NCI-H82 (cell line): ENCODE measurements at places on chromosomes 4 and X.

DNA sequence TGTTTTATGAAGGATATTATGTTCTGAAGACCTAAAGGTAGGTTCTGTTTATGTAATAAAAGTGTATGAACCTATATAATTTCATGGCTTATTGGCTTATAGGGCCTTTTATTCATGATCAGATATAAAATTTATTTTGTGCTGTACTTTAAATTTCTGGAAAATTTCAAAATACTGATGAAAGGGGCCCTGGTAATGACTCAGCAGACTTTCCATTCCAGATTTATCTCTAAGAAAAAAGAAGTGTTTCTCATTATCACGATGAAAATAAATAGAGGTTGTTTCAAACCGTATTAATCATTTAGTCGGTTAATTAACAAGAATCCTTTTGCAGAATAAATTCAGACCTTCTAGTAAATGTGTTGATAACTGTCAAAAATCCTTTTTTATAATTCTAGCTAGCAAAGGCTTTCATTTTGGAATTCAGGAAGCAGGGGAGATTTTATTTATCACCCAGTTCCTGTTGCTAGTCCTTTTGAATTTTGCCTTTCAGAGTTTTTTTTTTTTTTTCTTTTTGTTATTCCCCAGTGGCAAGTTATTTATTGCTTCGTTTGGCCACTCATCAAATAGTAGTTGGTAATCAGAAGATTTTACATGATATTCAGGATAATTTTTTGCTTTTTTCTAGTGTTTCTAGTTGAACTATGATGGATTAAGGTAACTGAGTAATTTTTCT lies 5.4 kb upstream of the TAPT1 start:
- DNase-seq: no peak

- no peak for DNase-seq
Measured at GRCh38 chr4:75099321-75099720, 166.4 kb downstream of the PARM1 start.

GRCh38 chr4:89299153-89299791 lies 8.3 kb downstream of the GPRIN3 start:
- DNase-seq: peak; percentile 9

GRCh38 chr4:118346495-118346894 lies 6.3 kb downstream of the PRSS12 start:
- DNase-seq: peak; percentile 4

DNA sequence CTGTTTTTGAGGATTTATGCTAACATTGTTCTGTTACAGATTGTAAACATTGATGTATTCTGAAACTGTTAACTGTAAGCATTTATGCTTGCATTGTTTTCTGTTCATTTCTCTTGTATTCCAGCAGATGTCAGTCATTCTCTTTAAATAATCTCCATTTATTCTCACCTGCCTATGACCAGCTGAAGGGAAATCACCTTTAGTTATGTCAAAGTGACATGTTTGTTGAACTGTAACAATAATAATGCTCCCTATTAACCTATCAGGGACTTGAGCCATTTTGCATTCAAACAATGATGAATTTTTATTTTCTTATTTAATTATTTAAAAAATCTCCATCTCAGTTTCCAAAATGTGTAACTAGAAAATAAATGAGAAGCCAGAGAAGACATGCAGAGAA lies 58.0 kb downstream of the SPCS3 start:
- peak; percentile 27 for DNase-seq

DNA sequence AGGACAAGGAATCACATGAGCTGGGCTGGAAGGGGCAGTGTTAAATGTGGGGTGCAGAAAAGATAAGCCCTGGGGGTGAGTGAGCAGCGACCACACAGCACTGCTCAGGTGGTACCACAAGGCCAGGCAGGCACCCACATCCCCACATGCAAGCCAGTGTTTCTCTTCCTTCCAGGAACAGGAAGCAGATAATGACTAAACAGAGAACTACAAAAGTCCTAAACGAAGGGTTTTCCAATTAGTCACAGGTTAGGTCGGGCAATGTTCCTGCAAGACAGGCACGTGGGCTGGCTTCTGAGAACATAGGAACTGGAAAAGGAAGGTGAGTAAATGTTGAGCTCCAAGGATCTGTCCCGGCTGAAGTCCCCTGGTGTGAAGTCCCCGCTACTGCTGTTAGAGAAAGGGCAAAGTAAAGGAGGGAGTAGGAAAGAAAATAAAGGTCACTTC lies 19.5 kb downstream of the RELL1 start:
- DNase-seq: no peak

DNA sequence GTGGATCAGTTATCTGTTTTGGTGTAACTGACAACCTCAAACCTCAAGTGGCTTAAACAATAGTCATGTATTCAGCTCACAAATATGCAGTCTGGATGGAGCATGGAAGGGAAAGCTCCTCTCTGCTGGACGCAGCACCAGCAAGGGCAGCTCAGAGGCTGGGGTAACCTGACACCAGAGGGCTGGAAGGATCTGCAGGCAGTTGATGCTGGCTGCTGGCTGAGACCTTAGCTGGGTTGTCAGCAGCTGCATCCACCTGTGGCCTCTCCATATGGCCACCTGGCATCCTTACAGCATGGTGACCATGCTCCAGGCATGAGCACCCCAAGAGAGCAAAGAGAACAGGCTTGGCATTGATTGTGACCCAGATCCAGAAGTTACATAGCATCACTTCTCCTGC lies 46.7 kb downstream of the ENPP6 start:
- DNase-seq: peak; percentile 32

GRCh38 chr4:94338681-94339351 lies 3.8 kb downstream of the HPGDS start:
- no peak for DNase-seq

- peak; percentile 15 for DNase-seq
Measured at GRCh38 chrX:134599184-134599914, 58.9 kb downstream of the PLAC1 start.

DNA sequence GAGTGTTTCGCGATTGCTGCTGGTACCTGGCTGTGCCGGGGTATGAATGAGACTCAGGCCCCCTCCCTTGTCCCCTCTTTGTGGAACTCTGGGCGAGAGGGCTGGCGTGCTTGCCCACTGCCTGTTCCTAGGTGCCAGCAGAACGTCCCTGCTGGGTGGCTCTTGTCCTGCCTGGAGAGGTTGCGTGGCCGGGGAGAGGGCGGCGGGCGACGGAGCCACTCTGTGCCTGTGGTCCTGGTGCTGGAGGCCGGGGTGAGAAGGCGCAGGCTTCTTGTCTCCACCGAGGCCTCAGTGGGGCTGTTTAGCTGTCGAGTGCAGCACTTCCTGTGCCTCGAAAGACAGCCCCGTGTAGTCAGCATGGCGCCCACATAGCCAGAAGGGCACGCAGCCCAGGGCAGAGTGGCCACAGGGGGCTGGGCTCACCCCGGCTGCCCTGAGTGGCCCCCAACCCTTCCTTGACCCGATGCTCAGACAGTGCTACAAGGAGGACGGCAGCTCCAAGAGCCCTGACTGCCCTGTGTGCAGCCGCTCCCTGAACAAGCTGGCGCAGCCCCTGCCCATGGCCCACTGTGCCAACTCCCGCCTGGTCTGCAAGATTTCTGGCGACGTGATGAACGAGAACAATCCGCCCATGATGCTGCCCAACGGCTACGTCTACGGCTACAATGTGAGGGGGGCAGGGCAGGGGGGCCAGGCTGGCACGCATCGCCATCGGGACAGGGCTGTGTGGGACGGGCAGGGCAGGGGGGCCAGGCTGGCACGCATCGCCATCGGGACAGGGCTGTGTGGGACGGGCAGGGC lies 8.9 kb upstream of the UVSSA start:
- no peak for DNase-seq

DNA sequence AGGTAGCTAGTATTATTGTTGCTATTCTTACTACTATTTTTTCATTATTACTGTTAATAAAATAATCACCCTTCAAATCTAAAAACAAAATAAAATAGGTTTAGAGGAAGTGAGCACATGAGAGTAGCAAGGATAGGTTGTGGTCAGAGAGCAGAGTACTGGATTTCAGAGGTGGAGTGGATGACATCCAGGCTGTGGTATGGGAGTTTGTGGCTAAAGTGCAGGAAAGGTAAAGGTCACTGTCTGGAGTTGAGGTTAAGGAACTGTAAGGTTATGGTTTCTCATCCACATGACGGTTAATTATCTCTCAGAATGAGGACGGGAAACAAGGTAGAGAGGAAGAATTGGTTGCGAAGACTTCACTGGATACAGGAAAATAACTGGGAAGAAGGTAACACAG lies 27.7 kb downstream of the STEEP1 start:
- no peak for DNase-seq

DNA sequence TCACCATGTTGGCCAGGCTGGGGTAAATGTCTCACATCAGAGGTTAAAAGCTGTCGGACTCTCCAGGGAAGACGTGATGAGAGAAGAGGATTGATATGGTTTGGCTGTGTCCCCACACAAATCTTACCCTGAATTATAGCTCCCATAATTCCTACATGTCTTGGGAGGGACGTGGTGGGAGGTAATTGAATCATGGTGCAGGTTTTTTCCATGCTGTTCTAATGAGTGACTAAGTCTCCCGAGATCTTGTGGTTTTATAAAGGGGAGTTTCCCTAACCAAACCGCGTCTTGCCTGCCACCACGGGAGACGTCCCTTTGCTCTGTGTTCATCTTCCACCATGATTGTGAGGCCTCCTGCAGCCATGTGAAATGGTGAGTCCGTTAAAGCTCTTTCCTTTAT lies 64.4 kb downstream of the ASMT start:
- DNase-seq: no peak

DNA sequence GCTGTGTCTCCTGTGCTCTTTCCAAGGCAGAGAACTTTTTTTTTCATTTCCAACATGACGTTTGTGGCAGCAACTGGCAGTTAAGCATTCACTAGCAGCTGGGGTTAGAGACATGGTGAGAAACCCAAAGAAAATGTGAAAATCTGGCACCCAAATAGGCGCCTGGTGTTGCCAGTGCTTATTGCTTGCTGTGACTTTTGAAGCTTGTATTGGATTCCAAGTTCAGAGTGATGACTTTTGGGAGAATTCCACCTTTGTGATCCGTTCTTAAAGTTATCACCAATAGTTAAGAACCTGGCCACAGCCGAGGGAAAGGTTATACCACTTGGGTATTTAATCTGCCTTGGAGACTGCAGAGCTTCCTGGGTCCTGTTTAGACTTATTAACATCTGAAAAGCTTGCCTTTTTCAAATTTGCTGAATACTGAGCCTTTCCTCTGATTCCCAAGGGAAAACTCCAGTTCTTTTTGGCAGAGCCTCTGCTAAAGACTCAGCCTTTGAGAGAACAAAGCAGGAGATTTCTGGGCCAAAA lies 101.0 kb downstream of the OPHN1 start:
- DNase-seq: no peak

GRCh38 chr4:108081256-108081655 lies 87.5 kb downstream of the LEF1 start:
- DNase-seq: no peak

- no peak for DNase-seq
Measured at GRCh38 chr4:163193717-163194116, 27.0 kb upstream of the NAF1 start.

GRCh38 chr4:173191623-173192041 lies 23.0 kb downstream of the GALNT7 start:
- DNase-seq: no peak

- DNase-seq: no peak
Measured at GRCh38 chr4:53189011-53189410, 176.8 kb downstream of the SCFD2 start.

GRCh38 chrX:70434914-70435586 lies 9.6 kb upstream of the DLG3 start:
- DNase-seq: no peak

DNA sequence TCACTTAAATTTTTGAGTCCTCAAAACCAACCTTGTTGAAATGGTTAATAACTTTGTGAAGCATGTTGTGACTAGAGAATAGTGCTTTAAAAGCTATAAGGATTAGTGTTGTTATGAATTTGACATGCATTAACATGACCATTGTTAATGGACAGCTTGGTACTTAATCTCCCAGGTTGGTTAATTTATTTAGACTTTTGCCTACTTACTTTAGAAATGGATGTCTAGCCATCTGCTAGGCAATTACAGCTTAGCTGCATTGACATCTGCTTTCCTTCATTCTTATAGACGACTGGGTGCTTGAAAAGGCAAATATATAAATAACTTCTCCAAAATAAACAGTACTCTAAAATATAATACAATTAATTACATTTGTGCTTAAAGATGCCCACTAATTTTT lies 368.0 kb downstream of the CCSER1 start:
- DNase-seq: peak; percentile 92

GRCh38 chrX:19086102-19086772 lies 36.0 kb downstream of the ADGRG2 start:
- no peak for DNase-seq

GRCh38 chr4:176561368-176561767 lies 231.4 kb downstream of the VEGFC start:
- DNase-seq: no peak

GRCh38 chrX:10618961-10619360 lies 1.4 kb downstream of the MID1 start:
- DNase-seq: no peak

DNA sequence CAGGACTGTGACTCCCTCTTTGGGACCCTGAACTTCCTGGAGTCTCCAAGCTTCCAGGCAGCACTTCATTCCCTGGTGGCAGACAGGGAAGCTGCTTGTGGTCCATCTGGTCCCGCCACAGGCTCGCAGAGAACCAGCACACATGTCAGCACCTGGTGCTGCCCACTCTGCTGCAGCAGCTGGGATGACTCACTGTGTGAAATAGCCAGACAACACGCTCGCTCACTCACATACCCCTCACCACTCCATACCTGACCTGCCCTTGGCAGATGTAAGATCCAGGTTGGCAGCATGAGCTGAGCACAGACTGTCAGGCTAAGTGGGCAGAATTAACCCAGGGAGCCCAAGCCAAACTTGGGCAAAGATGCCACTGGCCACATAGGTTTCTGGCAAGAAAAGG lies 613.5 kb downstream of the PCDH18 start:
- no peak for DNase-seq

DNA sequence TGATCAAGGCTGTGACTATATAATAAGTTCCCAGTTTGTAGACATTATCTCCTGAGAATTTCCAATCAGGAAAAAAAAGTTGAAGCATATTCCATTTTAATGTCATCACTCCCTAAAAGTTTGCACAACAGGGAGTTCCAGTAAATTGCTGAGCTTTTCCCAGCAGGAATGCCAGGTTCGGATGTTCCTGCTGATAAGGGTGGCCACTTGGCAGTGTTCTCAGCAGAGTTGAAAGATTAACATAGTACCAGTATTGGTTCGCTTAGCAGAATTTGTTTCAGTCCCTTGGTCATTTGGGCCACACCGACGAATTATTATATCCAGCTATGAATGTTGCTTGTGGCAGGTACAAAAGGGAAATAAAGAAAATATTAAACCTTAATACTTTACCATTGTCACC lies 5.2 kb upstream of the CXCL2 start:
- no peak for DNase-seq

GRCh38 chr4:7166981-7167700 lies 25.2 kb upstream of the SORCS2 start:
- DNase-seq: no peak

GRCh38 chrX:7993873-7994272 lies 66.7 kb upstream of the PNPLA4 start:
- DNase-seq: no peak

- no peak for DNase-seq
Measured at GRCh38 chr4:26916195-26916594, 55.6 kb downstream of the STIM2 start.

DNA sequence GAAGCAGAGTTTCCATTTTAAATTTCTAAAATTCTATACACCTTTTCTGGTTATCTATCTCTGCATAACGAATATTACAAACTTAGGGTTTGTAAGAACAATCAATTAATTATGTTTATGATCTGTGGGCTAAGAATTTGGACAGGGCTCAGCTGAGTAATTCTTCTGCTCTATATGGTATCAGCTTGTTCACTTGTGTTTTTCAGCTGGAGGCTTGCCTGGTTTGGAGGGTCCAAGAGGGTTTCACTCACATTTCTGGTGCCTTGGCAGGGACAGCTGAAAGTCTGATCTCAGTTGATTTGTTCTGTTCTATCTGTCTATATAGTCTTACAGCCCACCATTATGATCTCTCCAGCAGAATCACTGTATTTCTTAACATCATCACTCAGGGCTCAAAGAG lies 57.8 kb upstream of the ADGRA3 start:
- no peak for DNase-seq
